ENCODE measurements at places on chromosomes 1 and 21.

DNA sequence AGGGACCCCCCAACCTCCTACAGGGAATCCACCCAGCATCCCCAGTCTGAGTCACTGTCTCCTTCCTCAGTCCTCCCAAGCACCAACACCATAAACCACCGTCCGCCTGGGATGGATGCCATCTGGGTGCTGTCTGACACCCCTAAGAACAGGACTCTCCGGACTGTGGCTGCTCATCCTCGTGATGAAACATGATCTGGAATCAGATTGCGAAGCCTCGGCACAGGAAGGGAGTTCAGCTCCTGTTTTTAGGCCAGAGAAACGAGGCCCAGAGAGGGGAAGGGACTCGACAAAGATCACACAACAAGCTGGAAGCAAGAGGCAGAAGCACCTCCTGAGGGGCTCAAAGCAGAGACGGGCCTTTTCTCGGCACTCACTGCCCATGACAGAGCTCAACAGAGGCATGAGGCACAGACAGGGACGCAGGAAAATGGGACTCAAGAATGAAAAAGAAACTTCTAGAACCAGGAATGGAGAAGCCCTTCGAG is 8.4 kb downstream of the KCNN3 start:
- no peak for DNase-seq

- no peak for DNase-seq
These were observed 28.5 kb upstream of the EEIG2 start for GRCh38 chr1:108531444-108531843.

DNA sequence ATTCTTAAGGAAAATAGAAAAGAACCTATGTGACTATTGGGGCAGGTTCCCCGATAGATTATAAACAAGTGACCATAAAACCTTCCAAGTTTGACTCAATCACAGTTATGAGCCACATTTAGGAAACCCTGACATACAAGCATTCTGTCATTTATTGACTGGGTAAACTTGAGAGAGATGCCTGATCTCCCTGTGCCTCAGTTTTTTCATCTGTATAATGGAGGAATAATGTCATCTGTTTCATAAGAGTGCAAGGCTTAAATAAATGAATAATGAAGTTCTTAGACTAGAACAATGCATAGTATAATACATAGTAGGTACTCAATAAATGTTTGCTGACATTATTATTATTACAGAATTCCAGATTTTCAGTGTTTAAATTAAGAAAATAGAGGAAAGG is 18.9 kb upstream of the EEIG2 start:
- no peak for DNase-seq

DNA sequence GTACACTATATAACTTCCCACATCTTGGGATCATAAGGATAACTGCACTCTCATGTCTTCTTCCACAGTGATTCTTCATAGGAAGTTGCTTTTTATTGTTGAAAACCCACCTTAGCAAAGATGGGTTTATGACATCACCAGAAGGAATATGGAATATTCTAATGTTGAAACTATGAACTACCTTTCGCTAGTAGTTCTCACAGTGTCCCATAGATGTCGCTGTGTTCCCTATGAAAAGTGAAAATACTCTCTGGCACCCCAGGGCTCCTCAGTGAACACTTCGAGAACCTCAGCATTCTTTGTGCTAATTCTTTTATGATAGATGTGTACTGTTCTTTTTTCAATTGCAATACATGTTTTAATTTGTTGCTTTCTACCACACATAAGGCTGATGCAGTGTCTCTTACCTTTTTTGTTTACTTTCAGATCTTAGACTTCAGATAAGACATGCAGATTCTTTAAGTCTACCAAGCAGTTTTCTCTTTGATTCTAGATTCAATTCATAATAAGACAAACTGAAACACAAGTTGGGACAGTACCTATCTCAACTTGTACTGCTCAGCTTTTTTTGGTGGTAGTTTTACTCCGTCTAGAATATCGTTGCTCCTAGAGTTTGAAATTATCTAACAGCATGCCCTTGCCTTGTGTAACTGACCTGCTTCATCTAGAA is 90.8 kb downstream of the GTF2B start:
- DNase-seq = no peak

DNA sequence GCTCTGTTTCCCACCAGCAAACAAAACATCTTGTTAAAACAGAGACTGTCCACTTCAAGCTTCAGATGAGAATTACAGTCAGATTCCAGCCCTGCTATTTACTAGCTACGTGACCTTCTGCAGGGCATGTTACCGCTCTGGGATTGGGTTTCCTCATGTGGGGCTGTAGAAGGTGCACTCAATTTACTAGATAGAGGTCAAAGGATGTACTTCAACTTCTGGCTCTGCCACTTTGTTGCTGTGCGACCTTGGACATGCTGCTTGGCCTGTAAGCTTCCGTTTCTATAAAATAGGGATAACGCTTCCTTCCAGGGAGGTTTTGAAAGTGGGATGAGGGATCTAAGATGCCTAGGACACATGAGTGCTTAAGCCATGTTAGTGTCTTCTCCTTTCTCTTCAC is 46.0 kb upstream of the LRIG2 start:
- no peak for DNase-seq

DNA sequence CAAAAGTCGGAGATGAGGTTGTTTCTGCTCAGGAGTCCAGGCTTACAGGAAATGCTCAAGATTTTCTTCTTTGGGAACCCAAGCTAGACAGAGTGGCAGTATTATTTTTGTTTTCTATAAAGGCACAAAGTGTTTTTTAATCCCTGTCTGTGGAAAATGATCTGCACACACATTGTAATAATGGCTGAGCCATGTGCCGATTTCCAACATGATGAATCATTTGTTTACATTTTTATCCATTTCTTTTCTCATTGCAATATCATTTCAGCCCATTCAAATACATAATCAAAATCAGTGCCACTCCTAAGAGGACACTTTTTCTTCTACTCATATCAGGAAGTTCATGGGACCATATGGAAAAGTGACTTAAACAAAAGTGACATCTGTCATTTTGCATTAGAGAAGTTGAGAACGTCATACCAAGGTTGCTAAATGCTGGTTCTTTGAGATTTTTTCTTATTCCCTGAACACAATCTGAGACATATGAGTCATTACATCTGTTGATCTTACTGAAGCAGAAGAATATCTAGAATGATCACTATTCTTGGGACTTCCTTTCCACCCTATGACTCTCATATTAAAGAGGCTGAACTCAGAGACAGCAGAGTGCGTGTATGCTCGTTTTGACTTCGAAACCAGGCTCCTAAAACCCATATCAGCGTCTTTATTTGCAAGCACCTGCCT is 44.9 kb downstream of the ACTA1 start:
- no peak for DNase-seq

- DNase-seq = no peak
These were observed 415.6 kb downstream of the SMYD3 start for GRCh38 chr1:246091477-246091876.

- DNase-seq = no peak
These were observed 131.6 kb upstream of the POU3F1 start for GRCh38 chr1:38178216-38178615.

DNA sequence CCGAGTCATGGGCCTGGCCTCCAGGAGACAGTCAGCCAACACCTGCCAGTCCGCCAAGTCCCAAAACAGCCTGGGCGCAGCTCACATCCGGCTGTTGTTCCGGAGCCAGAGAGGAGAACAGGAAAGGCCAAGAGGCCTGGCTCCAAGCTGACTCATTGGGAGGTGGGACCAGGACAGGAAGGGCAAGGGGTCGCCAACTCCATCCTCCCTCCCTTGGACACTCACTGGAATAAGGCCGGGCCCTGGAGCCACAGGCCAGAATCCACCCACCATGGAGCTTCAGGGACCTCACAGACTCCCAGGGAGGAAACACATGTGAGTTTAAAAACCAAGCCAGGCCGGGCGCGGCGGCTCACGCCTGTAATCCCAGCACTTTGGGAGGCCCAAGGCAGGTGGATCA is 25.1 kb upstream of the CLIC4 start:
- no peak for DNase-seq

- DNase-seq = no peak
These were observed 239.8 kb upstream of the ST6GALNAC5 start for GRCh38 chr1:76627498-76627897.

DNA sequence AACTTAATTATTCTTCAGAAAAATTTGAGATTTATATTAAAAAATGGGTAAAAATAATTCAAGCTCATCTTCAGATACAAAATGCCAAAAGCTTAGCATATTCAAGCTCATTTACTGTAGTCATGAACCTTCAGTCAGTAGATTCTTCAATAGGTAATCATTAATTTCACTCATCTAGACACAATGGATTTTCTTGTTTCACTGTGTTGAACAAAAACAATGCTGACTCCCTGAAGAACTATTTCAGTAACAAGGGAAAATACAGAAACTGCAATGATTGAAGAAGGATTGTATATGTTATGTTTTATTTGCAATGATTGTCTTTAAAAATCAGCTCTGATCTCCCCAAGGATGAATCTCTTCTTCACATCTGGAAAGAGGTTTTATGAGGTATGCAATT is 9.2 kb upstream of the HOOK1 start:
- no peak for DNase-seq

- no peak for DNase-seq
These were observed 8.7 kb downstream of the ZNF687 start for GRCh38 chr1:151290709-151291303.

GRCh38 chr1:199522936-199523335 is 504.6 kb upstream of the NR5A2 start:
- DNase-seq = no peak

DNA sequence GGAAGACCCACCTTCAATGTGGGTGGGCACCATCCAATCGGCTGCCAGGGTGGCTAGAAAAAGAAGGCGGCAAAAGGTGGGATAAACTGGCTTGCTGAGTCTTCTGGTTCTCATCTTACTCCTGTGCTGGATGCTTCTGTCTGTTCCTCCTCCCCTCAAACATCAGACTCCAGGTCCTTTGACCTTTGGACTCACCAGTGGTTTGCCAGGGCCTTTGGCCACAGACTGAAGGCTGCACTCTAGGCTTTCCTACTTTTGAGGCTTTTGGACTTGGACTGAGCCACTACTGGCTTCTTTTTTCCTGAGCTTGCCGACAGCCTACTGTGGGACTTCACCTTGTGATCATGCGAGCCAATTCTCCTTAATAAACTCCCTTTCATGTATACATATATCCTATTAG is 55.9 kb downstream of the VCAM1 start:
- DNase-seq = no peak

DNA sequence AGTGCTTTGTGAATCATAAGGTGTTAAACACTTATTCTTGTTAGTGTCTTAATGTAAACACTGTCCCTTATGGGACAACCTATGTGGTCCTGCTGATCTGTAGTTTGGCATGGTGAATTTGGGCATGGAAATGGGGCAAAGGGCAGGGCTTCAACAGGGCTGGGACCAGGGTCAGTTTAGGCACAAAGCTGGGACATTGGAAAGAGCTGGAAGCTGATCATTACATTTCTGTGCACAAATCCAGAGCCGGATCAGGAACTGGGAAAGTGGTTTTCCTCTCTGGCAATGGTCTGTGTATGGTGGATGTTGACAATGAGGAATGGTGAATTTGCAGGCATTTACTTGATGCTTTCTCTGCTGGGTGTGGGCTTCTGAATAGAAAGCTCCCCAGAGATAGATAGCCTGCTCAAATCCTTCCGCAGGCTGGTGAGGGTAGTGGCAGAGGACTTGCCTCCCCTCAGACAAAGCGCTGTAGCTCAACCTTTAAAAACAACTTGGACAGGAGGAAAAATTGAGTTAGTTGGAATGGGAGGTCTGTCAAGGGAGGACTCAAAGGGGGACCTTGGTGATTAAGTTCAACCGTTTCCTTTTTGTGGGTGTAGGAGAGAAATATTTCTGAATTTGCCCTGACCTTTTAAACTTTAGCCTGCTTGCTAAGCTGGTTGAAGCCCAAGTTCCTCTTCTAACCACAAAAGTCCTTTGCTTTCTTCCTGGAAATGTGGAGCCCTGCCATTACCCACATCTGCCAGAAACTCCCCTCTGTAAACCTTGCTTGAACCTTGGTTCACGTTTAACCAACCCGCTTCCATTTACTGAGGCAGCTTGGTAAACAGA is 35.3 kb downstream of the HLX start:
- no peak for DNase-seq

DNA sequence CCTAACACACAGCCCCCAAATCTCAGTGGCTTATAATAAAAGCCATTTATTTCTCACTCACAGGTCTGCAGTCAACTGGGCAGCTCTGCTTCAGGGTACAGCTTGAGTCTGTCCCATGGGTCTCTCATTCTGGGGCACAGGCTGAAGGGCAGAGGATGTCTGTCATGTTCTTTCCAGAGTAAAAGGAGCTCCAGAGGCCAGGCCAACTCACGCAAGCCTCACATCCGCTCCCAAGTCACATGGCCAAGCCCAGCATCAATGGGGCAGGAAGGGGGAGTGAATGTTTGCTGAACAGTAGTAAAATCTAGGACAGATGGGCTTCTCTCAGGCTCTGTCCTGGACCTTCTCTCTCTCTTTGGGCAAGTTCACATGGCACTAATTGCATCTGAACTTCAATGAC is 7.1 kb upstream of the SSBP3 start:
- DNase-seq = no peak

DNA sequence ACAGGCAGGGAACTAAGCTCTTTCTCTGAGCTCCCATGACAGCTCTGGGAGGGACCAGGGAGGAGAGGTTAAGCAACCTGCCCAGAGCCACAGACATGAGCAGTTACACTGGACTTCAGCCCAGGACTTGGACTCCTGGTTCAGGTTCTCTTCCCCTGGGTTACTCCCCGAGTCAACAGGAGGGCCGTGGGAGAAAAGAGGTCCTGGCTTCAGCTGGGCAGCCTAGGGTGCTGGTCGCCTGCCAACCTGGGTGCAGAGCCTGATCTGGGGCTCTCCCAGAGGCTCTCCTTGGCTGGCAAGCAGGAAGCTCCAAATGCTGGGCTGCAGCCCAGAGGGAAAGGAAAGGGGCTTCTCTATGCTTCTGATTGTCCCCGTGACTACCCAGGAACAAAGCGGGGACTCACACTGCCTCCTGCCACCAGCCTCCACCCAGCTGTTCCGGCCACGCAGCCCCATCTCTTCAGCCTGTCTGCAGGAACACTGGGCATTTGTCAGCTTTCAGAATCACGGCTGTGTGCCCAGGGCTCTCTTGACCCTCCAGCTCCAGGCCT is 141.8 kb downstream of the HIVEP3 start:
- DNase-seq = no peak

- DNase-seq = no peak
These were observed 2.1 kb upstream of the TAS1R2 start for GRCh38 chr1:18861590-18861989.

GRCh38 chr21:31426235-31426797 is 82.3 kb upstream of the TIAM1 start:
- no peak for DNase-seq

DNA sequence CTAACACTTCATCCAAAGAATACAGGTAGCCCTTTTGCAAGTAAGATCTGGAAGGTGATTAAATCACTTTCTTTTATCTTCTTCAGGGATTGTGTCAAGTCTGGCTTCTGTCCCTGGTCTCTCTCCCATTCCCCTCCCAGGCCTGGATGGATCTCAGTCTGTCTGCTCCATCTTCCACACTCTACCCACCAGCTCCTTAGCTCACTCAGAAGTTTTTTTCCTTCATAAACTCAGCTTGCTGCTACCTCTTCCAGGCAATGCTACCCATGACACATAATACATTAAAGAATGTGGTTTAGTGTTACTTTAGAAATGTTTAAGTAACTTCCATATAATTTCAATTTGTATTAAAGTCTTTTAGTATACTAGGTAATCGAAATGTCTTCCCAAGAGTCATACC is 133.1 kb downstream of the AKT3 start:
- no peak for DNase-seq

Measured in stimulated activated CD8-positive, alpha-beta memory T cell treated with anti-CD3 and anti-CD28 coated beads, Interleukin-7, amount 100 ng/mL, for 1 hour (primary cell).